ENCODE measurements at places on chromosomes 3 and 15.

DNA sequence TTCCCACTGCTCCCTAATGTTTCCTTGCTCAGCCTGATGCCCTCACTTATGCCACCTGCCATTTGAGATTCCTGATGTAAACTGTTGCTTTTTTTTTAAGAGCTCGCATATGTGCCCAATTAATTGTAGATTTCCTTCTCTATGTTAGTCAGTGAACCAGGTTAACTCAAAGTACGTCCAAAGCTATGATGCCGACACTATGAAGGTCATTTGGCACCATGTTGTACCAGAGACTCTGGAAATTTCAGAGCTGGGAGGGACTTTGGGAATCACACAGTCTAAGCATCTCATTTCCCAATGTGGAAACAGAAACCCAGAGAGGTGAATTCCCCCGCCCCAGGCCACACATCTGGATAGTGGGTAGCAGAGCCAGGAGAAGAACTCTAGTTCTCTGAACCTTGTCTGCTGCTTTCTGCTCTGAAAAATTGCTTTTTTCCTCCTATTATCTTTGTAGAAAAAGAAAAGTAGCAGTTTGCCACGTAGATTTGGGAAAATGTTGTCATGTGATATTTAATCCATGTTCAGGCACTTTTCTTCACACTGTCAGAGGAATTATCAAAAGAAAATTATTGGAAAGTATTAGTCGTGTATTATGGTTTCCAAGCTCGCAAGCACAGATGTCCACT, 38.5 kb upstream of the TNFAIP8L3 start:
- no peak for DNase-seq

DNA sequence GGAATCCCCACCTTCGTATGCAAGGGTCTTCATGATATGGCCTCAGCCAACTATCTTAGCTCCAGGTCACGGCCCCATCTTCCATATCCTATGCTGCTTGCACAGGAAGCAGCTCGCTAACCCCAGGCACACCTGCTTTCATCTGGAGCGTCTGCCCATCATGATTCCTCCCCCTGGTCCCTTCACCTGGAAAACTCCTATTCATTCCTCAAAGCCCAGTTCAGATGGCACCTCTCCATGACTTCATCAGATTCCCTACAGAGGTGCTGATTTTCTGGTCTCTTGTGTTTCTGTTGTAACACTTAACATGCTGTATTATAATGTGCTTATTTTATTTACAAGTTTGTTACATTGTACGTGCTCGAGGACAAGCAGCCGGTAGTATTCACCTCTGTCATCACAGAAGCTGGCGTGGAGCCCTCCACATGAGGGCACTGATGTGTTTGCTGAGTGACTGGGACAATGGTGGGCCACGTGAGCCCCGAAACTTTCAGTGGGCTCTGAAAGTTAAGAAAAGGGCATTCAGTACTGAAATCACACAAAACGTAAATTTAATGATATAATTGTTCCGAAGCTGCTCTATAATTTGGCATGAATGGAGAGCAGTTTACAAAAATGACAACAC, 16.2 kb downstream of the MUC20 start:
- DNase-seq = no peak

DNA sequence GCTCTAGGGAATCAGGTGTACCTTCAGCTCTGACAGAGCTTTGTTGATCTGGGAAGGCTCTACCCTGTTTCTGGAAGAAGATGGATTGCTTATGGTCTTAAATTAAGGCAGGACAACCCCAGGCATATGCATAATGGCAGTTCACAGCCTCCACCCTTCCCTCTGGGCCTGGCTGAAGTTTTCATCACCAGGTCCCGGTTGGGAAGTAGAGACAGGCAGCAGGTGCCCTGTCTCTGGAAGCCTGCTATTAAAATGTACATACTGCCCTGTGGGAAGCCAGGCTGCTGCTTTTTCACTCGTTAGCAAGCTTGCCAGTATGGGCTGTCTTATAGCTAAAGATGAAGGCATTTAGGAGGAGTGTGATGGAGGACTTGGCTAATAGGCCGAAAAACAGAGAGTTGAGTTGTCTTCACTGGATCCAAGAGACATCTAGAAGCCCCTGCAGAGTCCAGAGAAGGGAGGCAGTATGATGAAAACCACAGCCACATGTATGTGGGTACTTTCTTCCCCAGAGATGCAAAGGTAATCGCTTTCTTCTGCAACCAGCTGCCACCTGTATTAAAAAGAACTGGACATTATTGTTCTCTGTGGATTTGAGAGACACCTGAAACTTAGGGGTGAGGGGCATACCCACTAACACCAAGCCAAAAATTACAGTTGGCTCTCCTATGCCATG, 34.4 kb downstream of the ABHD2 start:
- no peak for DNase-seq

DNA sequence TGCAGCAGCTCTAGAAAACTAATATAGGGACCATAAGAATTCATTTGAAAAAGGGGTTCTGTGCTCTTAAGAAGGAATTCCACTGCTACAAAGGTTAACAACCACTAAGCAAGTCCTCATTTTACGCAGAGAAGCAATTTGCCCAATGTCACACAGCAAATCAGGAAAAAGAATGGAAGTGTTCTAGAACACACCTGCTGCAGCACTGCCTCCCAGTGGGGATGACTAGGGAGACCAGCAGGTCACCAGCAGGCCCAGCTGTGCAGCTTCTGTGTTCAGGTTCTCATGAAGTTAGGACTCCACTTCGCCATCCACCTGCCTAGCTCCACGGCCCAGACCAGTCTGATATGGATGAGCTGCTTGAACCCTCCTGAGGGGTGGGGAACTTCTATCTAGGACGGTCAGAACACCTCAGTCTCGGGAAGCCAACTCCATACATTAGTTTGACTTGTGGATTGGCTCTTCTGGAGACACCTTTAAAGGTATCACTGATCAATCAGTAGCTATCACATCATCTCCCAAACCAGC, 18.6 kb downstream of the POMGNT2 start:
- no peak for DNase-seq

- no peak for DNase-seq
These were observed 64.0 kb downstream of the KAT2B start for GRCh38 chr3:20104167-20104661.

DNA sequence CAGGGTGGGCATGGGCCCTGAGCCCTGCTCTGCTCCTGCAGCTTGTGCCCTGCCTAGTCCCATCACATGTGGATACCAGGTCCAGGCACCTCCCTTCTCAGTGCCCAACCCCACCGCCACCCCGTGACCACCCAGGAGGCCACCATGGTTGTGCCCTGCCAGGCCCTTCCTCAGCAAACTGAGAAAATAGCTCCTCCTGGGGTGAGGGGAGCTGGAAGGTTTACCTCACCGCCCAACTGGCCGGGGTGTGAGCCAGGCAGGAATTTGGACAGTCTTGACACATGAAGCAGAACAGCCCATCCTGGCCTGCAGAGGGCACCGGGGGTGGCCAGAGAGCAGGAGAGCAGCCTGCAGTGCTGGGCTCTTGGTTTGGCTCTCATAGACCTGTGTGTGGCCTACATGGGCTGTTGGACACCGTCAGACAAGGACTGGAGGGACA, 11.4 kb upstream of the C3orf22 start:
- no peak for DNase-seq

- DNase-seq = no peak
These were observed 41.2 kb downstream of the MYO5C start for GRCh38 chr15:52254391-52254790.

GRCh38 chr3:101859882-101860448, 10.7 kb downstream of the NFKBIZ start:
- DNase-seq = no peak

GRCh38 chr15:80026754-80027153, 32.7 kb upstream of the ZFAND6 start:
- DNase-seq = no peak

DNA sequence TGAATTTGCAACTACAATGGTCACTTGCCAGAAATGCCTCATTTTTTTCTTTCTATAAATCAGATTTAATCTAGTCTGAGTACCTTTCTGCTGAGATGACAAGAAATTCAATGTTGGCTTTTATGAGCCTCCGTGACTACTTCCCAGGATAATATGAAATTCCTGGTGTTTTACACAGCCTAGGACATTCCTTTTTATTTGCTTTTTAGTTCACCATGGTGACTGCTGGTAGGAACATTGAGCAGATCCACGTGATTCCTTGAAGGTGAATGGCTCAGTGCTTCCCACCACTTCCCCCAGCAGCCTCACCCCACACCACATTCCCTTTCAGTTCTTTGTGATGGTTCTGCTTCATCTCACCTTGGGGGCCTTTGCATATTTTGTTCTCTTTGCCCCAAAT, 4.3 kb upstream of the NPTN start:
- no peak for DNase-seq

- DNase-seq = no peak
These were observed 74.9 kb downstream of the BTLA start for GRCh38 chr3:112424394-112424793.

- no peak for DNase-seq
These were observed 30.2 kb upstream of the GREM1 start for GRCh38 chr15:32687556-32687955.

GRCh38 chr3:124283652-124284023, 291.7 kb upstream of the ROPN1 start:
- DNase-seq = no peak
